Retinal pigment epithelial cell (primary cell): ENCODE measurements at places on chromosomes 16 and 17.

GRCh38 chr17:48247603-48248002 is 140.0 kb downstream of the SNX11 start:
- no peak for DNase-seq

- DNase-seq = no peak
Observed at GRCh38 chr16:29312835-29313558, 93.5 kb downstream of the NPIPB11 start.

GRCh38 chr16:87114832-87115231 is 202.4 kb downstream of the C16orf95 start:
- no peak for DNase-seq

GRCh38 chr16:25224731-25225319 is 8.1 kb downstream of the AQP8 start:
- DNase-seq = no peak

DNA sequence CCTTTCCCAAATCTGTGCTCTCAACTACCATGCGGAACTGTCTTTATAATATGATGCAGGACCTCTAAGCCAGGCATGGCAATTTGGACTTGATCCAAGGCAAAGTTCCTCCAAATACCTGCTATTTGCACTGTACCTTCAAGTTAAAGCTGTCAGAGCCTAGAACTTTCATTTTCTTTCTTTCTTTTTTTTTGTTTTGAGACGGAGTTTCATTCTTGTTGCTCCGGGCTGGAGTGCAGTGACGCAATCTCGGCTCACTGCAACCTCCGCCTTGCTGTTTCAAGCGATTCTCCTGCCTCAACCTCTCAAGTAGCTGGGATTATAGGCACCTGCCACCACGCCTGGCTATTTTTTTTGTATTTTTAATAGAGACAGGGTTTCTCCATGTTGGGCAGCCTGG is 51.7 kb downstream of the ARHGAP27 start:
- no peak for DNase-seq

GRCh38 chr16:56734429-56734828 is 4.5 kb downstream of the NUP93 start:
- no peak for DNase-seq

GRCh38 chr16:74601126-74601871 is 5.6 kb downstream of the GLG1 start:
- DNase-seq = no peak

DNA sequence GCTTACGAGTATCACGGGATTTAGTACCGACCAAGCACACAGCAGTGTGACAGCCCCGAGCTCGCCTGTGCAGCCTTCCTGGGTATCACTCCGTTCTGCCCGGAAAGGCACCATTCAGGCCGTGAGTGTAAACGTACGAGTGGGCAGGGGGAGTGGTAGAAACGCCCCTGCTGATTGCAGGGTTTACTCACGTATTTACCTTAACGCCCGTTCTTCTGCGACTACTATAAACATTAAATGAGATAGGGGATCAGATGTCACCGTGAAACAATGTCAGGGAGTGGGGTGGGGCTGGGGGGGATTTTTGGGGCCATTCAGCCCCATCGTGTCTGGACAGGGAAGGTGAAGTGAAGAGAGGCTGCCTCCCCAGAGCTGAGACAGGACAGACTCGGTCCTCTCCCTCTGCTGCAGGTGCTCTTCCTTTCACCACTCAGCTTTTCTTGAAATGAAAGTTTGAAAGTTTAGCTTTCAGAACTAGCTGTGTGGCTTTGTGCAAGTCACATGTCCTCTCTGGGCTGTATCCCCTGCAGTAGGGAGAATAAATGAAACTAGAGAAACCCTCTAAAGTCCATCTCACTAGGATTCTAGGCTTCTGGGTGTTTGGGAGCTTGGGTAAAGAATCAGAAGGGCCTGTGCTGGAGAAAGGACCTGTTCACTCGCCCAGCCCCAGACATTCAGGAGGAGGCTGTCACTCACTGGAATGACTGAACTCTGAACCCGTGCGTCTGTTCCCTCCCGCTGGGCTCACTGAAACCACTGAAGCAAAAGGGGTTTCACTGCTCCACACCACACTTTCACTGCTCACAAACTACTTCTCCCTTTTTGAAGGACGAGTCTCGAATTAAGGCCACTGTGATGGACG is 66.7 kb downstream of the RPA1 start:
- DNase-seq = no peak

DNA sequence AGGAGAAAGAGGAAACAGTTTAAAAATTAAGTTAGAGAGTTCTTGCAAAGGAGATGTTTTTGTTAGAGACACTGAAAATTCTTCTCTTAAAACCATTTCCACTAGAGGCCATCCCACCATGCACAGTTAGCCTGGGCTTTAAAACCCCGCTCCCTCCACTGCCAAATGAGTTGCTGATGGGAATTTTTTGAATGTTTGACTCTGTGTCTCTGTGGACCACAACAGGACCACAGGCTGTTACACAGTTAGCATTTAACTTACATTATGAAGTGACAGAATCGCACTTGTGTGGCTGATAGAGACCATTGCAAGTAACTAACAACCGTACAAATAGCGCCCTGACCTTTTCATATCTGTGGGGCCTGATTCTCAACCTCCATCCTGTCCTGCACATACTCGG is 74.7 kb upstream of the TBX2 start:
- DNase-seq = no peak

DNA sequence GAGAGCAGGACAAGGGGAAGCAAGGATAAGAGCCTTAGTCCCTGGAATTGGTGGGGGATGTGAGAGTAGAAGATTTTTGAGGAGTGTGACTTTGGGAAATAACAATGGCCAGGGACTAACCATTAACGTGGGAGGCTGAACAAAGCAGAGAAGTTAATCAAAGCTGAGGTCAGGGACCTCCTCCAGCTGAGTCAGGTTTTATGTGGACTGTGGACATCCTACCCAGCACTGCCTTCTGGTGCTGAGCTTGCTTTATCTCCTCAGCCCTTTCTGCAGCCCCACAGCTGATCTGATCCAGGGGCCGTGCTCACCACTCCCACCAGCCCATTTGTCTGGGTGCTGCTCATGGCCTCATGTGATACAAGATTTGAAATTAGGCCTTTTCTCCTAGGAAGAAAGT is 146.6 kb downstream of the SHISA6 start:
- DNase-seq = no peak

GRCh38 chr16:9002042-9002441 is 38.3 kb upstream of the USP7 start:
- no peak for DNase-seq

DNA sequence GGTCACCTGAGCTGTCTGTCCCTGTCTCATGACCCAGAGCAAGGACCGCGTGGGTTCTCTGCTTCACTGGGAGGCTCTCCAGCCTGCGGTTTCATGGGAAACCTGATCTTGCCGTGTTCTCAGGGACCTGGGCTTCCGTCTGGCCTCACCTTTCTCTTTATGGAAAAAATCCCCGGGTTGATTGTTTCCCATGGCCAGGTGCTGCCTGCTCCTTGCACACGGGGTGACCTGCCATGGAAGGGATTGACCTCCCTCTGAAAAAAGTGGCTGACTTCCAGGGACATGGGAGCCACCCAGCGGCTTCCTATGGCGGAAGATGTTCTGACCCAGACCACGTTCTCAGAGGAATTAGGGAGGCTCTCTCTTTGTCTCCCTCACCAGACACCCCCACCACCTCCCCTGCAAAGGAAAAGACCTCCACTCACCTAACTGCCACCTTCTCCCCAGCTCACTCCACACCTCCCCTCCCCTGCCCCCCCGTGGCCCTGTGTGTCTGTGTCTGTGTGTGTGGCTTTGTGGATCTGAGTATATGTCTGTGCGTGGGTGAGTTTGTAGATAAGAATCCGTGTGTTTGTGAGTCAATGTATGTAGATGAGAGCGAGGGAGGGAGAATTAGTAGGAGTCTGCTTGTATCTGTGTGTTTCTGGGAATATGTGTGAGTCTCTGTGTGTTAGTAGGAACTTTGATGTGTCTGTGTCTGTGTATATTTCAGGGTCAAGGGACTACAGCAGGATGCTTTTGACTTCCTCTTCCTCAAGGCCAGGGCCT is 154.6 kb downstream of the NTN1 start:
- no peak for DNase-seq

- no peak for DNase-seq
Observed at GRCh38 chr16:16109453-16110110, 113.7 kb downstream of the ABCC6 start.

DNA sequence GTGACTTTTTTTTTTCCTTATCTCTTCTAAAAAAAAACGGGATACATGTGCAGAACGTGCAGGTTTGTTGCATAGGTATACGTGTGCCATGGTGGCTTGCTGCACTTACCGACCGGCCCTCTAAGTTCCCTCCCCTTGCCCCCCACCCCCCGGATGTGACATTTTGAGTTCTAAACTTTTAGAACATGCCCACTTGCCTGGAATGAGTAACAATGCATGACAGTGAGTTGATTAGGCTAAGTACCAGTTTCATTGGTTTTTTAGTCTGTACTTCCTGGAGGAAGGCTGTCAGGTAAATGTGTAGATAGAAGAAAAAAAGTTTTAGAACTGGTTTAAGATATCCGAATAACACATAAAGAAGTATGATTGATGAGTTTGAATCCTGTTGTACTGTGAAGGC is 4.0 kb downstream of the BPTF start:
- no peak for DNase-seq

- no peak for DNase-seq
Observed at GRCh38 chr16:84561291-84561690, 56.6 kb downstream of the COTL1 start.

DNA sequence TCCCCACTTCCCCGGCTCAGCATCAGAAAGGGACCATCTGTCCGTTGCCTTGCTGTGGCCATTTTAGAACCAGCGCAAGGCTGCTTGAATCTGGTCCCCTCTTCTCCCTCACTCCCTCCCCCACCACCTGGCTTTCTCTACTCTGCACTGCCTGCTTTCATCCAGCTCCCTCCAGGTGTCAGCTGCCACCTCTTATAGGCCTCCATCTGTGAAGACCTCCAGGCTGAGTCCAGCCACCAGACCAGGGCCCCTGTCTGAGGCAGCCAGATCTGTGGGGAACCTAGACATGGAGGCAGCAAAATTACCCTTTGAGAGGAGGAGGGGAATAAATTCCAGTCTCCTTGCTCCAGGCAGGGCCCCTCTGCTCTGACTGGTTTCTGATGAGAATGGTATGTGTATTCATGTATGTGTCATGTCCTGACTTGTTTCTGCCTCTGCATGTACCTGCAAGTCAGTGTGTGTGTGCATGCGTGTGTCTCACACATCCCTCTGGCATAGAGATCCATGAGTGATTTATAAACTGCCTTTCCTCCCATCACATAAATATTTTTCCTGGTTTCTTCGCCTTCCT is 21.1 kb downstream of the MINK1 start:
- no peak for DNase-seq

GRCh38 chr17:49832840-49833599 is 14.8 kb downstream of the TAC4 start:
- no peak for DNase-seq

- no peak for DNase-seq
Observed at GRCh38 chr17:61211236-61211635, 188.4 kb upstream of the TBX2 start.

DNA sequence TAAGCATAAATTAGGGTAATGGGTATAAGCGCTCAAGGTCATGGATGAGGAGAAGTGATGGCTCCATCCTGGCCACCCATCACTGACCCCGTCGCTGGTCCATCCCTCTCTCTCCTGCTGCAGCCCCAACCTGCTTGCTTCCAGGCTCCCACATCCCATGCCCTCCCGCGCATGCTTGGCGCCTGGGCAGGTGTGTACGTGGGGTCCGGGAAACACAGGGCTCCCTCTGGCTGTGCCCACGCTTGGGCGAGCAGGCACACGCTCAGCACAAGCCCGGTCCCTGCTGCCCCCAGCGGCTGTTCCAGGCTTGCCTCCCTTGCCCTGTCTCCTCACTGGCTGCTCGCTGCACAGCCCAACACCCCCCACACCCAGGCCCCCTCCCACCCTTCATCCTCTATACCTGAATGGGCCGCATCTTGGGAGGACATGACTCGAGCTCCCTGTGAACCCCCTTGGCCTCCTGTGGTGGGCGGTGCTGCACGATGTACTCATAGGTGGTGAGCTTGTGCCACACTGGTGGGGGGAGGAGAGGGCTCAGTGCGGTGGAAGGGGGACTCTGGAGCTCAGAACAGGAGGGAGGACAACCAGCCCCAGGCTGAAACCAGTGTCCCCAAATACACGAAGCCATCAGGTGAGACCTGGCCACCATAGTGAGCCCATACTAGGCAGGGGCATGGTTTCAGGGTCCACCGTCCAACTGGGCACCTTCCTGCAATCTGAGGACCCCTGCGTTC is 4.7 kb upstream of the TPPP3 start:
- no peak for DNase-seq

GRCh38 chr17:82984751-82985427 is 94.5 kb upstream of the METRNL start:
- no peak for DNase-seq

DNA sequence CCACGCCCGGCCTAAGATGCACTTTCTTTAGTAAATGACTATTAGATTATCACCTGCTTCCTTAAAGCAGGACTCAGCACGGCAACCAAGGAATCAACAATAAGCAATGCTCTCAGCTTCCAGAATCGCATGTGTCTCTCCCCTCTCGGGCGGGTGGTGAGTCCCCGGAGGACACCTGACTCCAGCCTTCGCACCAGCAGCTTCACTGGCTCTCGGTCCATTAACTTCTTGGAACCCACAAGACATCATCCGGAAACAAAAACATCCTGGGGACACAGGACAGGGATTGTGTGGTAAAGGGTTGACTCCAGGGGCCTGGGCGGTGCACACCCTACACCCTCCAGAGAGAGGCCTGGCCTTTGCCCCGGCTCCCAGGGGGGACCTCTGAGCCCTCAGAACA is 22.7 kb downstream of the UTS2R start:
- DNase-seq = no peak

- DNase-seq = no peak
Observed at GRCh38 chr16:26344240-26344776, 652.5 kb downstream of the HS3ST4 start.

DNA sequence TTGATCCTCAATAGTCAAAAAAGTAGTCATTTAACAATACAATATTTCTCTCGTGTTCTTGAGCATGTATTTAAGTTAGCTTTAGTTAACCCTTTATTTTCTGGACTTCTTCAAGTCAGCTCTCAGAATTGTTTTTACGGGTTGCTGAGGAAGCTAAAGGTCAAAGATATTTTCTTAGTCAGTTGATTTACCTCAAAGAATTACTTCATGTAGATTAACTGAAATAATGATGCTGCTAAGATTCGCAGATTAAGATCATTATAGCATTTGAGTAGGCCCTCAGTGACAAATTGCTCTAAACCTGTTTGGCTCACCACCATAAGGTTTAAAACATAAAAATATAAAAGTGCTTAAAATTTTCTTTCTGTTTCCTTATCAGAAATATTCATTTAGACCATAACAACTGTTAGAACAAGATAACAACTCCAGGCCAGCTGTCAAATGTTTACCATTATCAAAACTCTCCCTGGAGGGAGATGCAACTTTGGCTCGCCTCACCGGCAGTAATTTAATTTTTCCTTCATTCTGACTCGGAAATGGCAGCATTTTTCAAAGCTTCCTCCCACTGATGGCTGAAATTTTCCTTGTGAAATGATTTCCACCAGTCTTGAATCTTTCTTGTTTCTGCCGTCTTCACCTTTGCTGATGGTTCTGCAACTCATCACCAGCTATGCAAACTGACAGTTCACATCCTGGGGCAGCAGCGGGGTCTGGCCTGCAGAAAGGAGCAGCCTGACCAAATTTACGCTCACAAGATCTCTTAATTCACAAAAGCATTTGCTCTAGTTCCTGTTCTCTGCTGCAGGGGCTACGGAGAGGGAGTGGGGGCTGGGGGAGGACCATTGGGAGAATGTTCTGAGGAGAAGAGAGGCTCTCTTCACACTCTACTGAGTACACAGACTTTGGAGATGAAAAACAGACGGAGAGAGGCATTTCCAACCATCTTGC is 254.8 kb upstream of the TBX2 start:
- no peak for DNase-seq
